ENCODE measurements at places on chromosomes 16 and 17. TPM values are rescaled to one million over a fixed set of nuclear protein-coding genes. Genes with fewer than 3 reads are reported as not detected.

Gene CAVIN1
- 297 TPM for total RNA-seq

DNA sequence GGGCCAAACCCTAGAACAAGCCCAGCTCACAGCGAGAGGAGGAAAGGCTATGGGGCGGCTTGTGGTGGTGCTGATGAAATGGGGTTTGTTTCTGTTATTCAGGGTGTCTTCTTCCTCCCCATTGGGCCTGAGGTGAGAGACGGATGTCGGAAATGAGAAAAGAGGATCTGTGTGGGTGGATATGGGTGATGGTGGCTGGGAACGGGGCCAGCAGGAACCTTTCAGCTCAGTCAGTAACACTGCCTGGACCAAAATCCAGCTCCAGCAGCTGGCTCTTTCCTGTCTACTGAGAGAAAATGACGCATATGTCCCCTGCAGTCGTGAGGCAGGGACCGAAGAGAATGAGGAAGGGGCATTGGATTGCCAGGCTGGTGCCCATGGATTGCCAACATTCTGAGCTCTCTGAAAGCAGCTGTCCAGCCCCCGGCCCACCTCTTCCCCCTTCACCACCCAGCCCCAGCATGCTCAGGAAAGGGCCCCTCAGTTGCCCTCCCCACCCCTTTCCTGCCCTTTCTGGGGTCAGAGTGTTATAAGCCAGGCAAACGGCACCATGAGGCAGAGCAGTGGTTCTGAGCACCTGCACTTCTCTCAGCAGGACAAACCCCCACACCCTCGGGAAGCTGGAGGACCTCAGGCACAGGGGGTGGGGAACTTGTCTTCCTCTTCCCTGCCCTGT, 4.0 kb downstream of the MYH3 start:
- DNase-seq: no peak

- DNase-seq: no peak
Measured at GRCh38 chr16:11099672-11100205, 155.4 kb downstream of the CLEC16A start.

DNA sequence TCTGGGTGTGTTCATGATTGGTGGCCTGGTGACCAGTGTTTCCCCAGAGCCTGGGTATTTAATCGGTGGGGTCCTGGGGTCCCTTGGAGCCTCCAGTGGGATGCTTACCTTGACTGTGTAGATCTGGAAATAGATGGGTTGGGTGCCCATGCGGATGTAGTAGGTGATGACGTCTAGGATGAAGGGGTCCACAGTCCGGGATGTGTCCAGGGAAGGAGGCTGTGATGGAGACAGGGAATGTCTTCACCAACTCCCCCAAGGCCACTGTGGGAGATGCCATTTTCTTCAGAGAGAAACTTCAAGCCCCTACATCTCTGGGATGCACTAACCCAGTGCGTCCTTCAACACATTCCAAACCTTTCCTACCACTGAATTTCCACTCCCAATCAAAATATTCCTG, 24.1 kb upstream of the MFSD6L start:
- DNase-seq: no peak

GRCh38 chr16:31528523-31529107, 915 bp downstream of the AHSP start:
- no peak for DNase-seq

Gene OR4D1
- total RNA-seq: not detected

- DNase-seq: peak; percentile 88
Measured at GRCh38 chr17:10127819-10128425, 70.5 kb downstream of the GAS7 start.

Gene MT1G
- 3.6 TPM for total RNA-seq

DNA sequence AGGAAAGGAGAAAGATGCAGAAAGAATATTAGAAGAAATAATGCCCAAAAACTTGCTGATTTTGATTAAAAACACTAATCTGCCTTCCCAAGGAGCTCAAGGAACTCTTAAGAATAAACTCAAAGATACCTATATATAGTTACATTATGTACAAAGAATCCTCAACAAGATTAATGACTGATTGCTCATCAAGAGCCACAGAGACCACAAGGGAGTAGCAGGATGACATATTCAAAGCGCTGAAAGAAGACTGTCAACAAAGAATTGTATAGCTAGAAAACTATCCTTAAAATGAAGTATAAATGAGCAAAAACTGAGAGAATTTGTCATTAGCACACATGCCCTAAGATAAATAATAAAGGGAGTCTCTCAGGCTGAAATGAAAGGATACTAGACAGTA, 6.2 kb downstream of the LPCAT2 start:
- DNase-seq: no peak

Gene CRISPLD2
- total RNA-seq: 36.1 TPM

DNA sequence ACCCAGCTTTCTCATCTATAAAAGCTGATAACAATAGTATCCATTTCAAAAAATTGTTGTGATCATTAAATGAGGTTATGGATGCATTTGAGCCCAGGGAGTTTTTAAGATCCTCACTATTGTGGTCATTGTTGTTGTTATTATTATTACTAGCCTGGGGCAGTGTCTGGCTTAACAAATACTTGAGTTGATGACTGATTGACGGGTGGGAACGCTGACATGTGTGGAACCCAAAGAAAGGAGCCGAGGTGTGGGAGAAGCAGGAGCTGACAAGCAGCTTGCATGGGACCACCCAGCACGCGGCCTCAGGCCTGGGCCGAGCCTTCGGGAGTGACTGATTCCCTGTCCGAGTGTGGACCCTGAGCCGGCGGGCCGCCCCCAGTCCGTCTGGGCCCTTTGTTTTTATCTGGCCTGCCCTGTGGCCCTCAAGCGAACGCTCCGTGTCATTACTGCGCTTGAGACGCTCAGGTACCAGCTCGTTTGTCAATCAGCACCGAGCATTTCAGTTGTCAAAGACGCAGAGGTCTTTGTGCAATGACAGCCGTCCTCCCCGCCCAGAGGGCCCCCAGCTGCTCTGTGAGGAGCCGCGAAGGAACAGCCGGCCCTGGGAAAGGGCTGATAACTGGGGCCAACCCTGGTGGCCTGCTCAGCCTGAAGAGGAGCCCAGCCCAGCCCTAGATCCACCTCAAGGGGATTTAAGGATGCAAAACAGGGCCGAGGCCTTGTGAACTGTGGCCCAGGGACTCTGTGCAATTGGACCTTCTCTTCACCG, 132.9 kb upstream of the FOXF1 start:
- DNase-seq: no peak

DNA sequence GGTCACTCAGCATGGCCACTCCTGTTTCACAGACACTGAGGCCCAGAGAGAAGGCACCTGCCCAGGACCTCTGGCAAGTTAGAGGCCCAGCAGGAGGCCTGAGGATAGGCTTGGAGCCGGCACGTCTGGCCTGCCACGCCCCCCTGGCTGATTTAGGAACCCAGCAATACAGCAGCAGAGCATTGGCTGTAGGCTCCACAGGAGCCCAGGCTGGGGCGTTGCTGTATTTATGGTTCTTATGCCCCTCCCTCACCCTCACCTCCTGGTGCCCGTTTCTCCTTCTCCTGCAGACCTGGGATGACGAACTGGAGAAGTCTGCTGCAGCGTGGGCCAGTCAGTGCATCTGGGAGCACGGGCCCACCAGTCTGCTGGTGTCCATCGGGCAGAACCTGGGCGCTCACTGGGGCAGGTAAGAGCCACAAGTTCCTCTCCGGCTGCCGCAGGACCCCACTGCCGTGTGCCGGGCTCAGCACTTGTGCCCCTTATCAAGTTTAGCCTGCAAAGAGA, 25.8 kb downstream of the CRISPLD2 start:
- no peak for DNase-seq

GRCh38 chr16:14205666-14206065, 134.5 kb downstream of the MRTFB start:
- DNase-seq: no peak

- no peak for DNase-seq
Measured at GRCh38 chr16:85640254-85640558, 27.1 kb downstream of the GSE1 start.

Gene CDRT4
- 1.7 TPM for total RNA-seq

Gene SLC16A5
- 14.3 TPM for total RNA-seq

DNA sequence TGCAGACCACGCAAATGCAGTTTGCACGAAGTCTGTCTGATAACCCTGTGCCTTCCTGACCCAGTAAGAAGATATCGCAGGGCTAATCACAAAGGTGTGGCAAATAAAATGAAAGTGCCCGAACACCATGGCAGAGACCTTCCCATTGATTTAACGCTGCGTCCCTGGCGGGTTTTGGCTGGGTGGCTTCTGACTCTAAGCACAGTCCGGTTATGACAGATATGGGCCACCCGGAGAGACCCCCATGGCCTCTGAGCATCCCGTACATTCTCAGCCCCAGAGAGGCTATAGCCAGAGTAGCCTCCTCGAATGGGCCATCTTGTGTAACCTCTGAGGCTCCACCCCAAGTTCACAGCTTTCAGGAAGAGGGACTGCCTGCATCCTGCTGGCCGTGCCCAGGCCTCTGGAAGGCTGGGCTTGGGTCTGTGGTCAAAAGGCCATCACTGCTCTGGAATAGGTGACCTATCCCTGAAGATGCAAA, 5.5 kb downstream of the FOXC2 start:
- DNase-seq: no peak

DNA sequence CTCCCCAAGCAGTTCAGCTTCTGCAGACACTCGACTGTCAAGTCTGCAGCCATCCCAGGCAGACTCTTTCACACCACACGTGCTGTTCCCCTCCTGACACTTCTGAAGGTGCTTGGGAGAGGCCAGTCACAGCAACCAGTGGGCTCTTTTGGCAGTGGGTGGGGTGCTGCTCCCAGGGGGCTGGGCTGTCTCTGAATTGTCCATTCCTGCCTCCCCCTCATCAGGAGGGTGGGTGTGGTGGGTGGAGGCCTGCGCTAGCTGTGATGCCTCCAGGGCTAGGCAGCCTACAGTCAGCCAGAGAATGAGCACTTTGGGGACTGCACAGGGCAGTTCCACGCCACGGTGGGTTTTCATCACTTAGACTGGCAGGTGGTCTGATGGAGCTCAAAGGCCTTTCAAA, 10.3 kb downstream of the STARD3 start:
- no peak for DNase-seq

Gene THUMPD1
- total RNA-seq: 20.3 TPM

- no peak for DNase-seq
Measured at GRCh38 chr17:10516065-10516464, 2.3 kb downstream of the MYH1 start.

Gene NRN1L
- total RNA-seq: not detected

- no peak for DNase-seq
Measured at GRCh38 chr16:77876776-77877175, 88.4 kb downstream of the VAT1L start.

Gene EVI2A
- 1.9 TPM for total RNA-seq

GRCh38 chr17:15918261-15918660, 26.7 kb upstream of the ADORA2B start:
- DNase-seq: no peak

Data from left cardiac atrium (tissue), 4 donors.